MV-4-11 (cell line): ENCODE measurements at places on chromosomes 5 and 9.

GRCh38 chr9:17622141-17622540 is 43.3 kb downstream of the SH3GL2 start:
- no peak for DNase-seq

DNA sequence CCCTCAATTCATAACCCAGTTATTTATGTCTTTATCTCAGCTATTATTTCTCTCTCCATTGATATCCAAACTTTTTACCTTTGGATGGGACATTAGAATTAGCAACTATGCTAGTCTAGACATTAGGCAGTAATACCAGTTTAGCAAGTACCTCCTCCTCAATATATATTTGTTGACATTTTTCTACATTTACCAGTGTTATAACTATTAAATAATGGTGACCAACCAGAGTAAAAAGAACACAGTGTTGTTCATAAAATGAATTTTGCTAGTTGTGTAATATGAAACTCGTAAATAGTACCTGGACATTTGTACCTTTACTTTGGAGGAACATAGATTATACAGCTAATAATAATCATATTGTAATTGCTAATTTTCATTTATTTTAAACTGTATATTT is 554.6 kb upstream of the CDH6 start:
- no peak for DNase-seq

GRCh38 chr9:109278848-109279247 is 42.0 kb downstream of the EPB41L4B start:
- no peak for DNase-seq

DNA sequence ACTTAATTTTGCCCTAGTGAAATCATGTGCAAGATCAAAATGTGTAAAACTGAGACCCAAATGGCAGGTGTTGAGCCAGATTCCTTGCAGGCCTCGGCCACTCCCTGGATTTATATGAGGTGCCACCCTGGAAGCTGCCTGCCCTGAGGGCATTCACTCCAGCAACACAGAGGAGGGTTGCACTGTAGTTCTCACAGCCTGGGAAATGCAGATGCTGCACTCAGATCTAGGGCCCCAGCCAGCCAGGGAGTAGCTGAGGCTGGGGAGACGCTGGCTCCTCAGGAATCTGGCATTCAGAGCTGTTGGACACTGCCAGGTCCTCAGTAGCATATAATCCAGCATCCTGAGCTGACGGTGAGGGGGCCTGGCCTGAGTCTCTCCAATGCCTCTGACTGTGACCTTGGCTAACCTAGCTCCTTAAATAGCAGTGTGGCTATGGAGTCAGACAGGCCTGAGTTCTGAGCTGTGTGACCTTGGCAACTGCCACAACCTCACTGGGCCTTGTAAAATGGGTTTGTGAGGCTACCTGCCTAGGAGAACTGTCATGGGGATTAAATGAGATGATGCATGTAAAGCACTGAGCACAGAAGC is 8.7 kb downstream of the KCNMB1 start:
- DNase-seq, result no peak

GRCh38 chr9:73137286-73137899 is 14.3 kb upstream of the ANXA1 start:
- no peak for DNase-seq

DNA sequence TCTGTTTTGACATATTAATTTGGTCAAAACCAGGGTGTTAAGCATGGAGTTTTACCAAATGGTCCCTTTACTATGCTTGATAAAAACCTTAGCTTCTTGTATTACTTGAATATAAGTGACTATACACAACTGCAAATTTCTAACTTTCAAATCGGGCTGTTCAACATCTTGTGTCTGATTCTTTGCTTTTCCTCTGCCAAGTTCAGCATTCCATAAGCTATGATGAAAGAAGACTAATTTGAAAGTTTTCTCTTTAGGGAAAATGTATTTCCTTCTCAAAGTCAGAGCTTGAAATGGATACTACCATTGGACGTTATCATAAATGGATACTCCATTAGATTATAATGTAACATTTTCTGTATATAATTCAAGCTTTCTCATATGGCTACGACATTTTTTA is 792.9 kb downstream of the EFNA5 start:
- no peak for DNase-seq

DNA sequence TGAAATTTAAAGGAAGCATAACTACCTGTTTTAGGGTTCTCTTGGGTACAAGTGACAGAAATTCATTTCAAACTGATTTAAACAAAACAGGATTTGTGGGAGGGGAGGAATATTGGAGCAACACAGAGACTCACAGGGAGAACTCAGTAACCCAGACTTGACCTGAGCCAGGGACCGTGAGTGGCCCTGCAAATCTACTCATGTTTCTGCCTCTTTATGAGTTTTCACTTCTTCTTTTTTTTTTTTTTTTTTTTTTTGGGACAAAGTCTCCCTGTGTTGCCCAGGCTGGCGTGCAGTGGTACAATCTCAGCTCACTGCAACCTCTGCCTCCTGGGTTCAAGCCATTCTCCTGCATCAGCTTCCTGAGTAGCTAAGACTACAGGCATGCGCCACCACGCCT is 405.6 kb upstream of the ZNF608 start:
- DNase-seq, result peak; percentile 56

DNA sequence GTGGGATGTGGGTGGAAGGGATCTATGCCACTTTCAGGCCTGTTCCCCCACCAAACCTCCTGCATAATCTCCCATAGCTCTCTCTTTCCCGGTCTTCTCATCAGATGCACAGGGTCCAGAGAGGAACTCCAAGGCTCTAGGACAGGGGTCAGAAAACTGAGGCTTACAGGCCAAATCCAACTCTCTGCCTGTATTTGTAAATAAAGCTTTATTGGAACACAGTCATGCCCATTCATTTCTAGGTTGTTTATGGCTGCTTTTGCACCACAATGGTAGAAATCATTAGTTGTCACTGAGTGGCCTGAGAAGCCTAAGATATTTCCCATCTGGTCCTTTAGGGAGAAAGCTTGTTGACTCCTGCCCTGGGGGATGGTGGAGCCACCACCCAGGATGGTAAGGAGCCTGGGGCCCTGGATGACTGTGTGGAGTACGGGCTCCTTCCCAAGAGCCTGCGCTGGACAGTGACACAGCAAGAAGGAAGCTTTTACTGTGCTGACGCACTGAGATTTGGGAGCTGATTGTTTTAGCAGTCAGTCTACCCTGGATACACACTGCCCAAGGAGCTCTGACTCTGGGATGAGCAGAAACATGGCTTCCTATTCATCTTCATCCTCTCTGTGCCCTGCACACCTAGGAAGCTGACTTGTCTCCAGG is 64.0 kb upstream of the RAPGEF1 start:
- DNase-seq, result no peak

GRCh38 chr5:1659100-1659981 is 135.6 kb upstream of the LPCAT1 start:
- no peak for DNase-seq

GRCh38 chr5:67085616-67086015 is 111.0 kb downstream of the CD180 start:
- no peak for DNase-seq

GRCh38 chr9:99019510-99020331 is 76.0 kb downstream of the COL15A1 start:
- no peak for DNase-seq

GRCh38 chr5:134506054-134507039 is 19.1 kb upstream of the JADE2 start:
- no peak for DNase-seq

- DNase-seq, result no peak
Measured at GRCh38 chr5:97508864-97509263, 325.8 kb upstream of the RIOK2 start.

GRCh38 chr5:160166069-160166972 is 47.1 kb upstream of the PWWP2A start:
- DNase-seq, result no peak

GRCh38 chr5:57338068-57338867 is 144.3 kb downstream of the ACTBL2 start:
- DNase-seq, result peak; percentile 54

- peak; percentile 49 for DNase-seq
Measured at GRCh38 chr9:15211160-15211814, 95.7 kb downstream of the TTC39B start.

DNA sequence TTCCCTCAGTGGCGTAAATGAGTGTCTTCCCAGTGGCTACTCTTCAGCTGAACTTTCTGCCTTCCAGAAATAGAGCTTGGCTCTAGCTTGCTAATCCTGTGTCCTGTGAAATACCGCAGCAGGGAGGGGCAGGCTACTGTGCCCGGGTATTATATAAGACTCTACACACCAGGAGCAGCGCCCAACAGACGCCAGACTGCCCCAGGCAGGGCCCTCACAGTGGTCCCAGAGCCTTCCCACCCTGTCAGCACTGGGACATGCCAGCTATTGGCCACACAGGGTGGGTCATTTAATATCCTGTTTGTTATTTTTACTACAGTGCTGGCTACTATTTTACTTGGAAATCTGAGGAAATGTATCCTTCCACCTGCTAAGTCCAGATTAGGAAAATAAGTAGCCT is 121.0 kb downstream of the FEM1C start:
- DNase-seq, result no peak

- no peak for DNase-seq
Measured at GRCh38 chr9:69797675-69798074, 22.9 kb upstream of the CFAP95 start.

GRCh38 chr5:93726595-93726994 is 14.8 kb downstream of the POU5F2 start:
- DNase-seq, result no peak

GRCh38 chr9:93960221-93960970 is 5.2 kb upstream of the BARX1 start:
- DNase-seq, result no peak

GRCh38 chr9:5425006-5425628 is 12.6 kb downstream of the PLGRKT start:
- peak; percentile 44 for DNase-seq

DNA sequence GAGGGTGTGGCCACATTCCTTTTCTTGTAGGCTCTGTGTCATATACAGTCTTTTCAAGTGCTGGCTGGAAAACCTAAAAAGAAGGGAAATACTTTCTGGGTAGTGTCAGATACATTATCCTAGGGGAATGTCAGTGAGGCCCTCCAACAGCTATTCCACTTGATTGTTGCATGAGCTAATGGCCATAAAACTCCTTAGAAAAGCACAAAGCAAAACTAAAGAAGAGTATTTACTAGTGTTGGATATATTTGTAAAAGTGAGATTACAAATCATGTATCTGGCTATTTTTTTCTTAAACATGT is 829 bp downstream of the ANXA1 start:
- DNase-seq, result no peak

GRCh38 chr9:115691693-115692092 is 461.9 kb upstream of the PAPPA start:
- DNase-seq, result no peak

DNA sequence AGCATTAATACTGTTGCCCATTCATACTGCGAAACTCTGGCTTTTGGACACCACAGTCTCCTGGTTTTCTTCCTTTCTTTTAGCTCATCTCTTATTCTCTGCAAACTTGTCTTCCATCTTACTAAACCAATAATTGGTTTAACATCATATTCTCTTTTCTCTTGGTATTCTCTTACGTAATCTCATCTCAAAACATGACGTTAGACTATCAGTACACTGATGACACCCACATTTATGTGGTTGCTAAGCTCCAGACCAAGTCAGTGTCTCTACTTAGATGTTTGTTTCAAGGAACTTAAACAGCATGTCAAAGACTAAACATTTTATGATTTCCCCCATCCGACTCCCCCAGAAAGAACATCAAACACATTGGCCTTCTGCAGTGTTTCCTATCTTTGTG is 2.1 kb downstream of the PRRC1 start:
- DNase-seq, result peak; percentile 53

DNA sequence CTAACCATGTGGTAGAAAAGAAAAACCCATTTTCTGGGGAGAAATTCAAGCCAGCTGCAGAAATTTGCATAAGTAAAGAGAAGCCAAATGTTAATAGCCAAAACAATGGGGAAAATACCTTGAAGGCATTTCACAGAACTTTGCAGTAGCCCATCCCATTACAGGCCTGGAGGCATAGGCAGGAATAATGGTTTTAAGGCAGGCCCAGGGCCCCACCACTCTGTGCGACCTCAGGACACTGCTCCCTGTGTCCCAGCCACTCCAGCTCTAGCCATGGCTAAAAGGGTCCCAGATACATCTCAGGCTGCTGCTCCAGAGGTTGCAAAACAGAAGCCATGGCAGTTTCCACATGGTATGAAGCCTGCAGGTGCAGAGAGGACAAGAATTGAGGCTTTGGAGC is 253.3 kb downstream of the CTNND2 start:
- DNase-seq, result no peak

- DNase-seq, result peak; percentile 75
Measured at GRCh38 chr5:86880785-86881492, 263.2 kb downstream of the COX7C start.

- DNase-seq, result no peak
Measured at GRCh38 chr5:16450163-16450562, 15.4 kb downstream of the ZNF622 start.

GRCh38 chr5:151870820-151871219 is 53.8 kb downstream of the GLRA1 start:
- DNase-seq, result peak; percentile 46

DNA sequence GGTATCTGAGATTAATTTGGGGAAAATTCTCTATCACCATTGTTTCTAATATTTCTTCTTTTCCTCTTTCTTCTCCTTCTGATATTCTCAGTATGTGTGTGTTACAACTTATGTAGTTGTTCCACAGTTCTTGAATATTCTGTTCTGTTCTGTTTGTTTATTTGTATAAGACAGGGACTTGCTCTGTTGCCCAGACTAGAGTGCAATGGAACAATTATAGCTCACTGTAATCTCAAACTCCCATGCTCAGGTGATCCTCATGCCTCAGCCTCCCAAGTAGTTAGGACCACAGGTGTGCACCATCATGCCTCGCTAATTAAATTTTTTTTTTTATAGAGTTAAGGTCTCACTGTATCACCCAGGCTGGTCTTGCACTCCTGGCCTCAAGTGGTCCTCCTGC is 145.8 kb upstream of the TUT7 start:
- no peak for DNase-seq

DNA sequence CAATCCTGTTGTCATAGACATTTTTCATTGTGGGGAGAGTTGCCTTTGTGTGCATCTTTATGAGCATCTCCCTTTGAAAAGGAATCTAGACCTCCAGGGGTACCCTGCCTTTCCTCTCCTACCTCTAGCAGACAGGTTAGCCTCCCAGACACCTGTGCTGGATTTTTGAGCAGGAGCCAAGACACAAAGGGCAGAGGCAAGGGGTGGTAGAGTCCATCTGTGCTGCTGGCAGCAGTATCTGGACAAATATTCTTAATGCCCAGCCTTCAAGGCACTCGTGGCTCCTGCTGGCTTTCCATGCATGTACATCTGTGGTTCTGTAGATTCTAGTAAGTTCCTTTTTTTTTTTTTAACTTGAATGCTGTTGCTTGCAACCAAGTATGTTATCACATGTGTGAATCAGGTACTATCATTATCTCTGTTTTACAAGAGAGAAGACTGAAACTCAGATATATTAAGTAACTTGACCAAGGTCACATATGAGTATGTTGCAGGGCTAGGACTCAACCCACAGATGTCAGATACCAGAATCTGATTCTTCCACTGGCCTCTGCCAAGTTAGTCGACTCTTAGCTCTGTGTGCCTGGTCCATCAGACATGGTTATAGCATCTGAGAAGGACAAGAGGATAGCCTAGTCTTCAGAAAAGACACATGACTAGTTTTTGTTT is 32.9 kb upstream of the GPR151 start:
- no peak for DNase-seq
